ENCODE measurements at places on chromosomes 6 and 20. TPM values are rescaled to one million over a fixed set of nuclear protein-coding genes. Genes with fewer than 3 reads are reported as not detected.

The ABHD16B gene
- total RNA-seq, result not detected

The LAMA5 gene
- 38.8 TPM for total RNA-seq

- H3K36me3 ChIP-seq, result no peaks in the 10 kb centered on the region
- H3K27me3 ChIP-seq, result no peaks in the 10 kb centered on the region
- no peak for DNase-seq
- no peak overlapping the region for H3K27ac ChIP-seq
These were observed 129.5 kb downstream of the FOXC1 start for GRCh38 chr6:1739220-1739619.

- H3K4me3 ChIP-seq, result no peak overlapping the region
- DNase-seq, result no peak
- H3K36me3 ChIP-seq, result no peaks in the 10 kb centered on the region
- H3K4me1 ChIP-seq, result peaks cover 15% of the 10 kb centered on the region
- H3K27ac ChIP-seq, result no peak overlapping the region
These were observed 27.6 kb downstream of the MYH7B start for GRCh38 chr20:34983089-34983820.

DNA sequence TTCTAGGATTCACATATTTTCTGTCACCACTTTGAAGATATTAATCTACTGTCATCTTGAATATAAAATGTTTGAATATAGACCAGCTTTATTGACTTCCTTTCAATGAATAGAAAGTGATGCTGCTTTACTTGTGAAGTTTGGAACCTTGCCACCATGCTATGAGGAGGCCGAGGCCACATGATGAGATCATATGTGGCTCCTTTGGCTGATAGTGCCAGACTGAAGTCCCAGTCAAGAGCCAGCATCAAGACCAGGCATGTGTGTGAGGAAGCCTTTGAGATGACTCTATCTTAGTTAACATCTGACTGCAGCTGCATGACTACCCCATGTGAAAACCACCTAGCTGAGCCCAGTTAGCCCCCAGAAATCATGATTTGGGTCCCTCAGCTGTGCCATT, 169.5 kb downstream of the OTOR start:
- no peak overlapping the region for H3K4me3 ChIP-seq
- H3K27me3 ChIP-seq, result no peaks in the 10 kb centered on the region
- H3K4me1 ChIP-seq, result peaks cover 12% of the 10 kb centered on the region
- no peaks in the 10 kb centered on the region for H3K36me3 ChIP-seq

- DNase-seq, result no peak
- no peaks in the 10 kb centered on the region for H3K27me3 ChIP-seq
- peaks cover 5% of the 10 kb centered on the region for H3K4me1 ChIP-seq
- H3K4me3 ChIP-seq, result no peak overlapping the region
- H3K27ac ChIP-seq, result no peak overlapping the region
These were observed 553.7 kb downstream of the CD109 start for GRCh38 chr6:74249658-74250057.

DNA sequence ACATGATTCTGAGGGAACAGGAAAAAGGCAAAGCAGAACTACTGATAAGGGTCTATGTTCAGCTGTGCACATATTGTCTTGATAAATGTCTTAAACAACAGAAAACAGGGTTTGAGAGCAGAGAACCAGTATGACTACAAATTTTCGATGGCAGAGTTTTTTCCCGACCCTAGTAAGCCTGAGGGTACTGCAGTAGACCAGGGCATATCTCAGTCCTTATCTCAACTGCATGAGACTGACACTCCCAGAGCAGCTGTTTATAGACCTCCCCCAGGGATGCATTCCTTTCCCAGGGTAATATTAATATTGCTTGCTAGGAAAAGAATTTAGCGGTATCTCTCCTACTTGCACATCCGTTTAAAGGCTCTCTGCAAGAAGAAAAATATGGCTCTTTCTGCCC, 1176.8 kb upstream of the ADGRB3 start:
- no peak overlapping the region for H3K4me3 ChIP-seq
- peaks cover 7% of the 10 kb centered on the region for H3K36me3 ChIP-seq
- no peaks in the 10 kb centered on the region for H3K27me3 ChIP-seq
- no peaks in the 10 kb centered on the region for H3K4me1 ChIP-seq
